ENCODE measurements at places on chromosomes 11 and 22.
A peak's percentile ranks its signal among the peaks of the same experiment; 100 is the strongest.

DNA sequence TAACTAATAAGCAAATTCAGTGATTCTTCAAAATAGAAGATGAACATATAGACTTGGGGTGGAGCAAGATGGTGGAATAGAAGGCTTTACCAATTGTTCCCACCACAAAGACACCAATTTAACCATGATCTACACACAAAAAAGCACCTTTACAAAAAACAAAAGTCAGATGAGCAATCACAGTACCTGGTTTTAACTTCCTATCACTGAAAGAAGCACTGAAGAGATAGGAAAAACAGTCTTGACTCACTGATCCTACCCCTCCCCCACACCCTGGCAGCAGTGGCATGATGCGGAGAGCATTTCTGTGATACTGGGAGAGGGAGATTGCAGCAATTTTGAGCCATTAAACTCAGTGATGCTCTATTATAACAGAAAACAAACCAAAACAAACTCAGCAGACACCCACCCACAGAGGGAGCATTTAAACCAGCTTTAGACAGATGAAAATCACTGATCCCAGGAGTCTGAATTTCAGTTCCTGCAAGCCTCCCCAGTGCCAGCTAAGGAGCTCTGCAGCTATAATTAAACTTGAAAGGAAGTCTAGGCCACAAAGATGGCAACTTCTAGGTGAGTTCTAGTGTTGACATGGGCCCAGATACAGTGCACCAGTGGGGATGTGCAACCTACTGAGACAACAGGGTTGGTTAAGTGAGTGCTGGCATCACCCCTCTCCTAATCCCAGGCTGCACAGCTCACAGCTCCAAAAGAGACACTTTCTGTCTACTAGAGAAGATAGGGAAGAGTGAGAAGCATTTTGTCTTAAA is 161.8 kb upstream of the GRIA4 start:
- DNase-seq = no peak

GRCh38 chr11:119734788-119735187 is 5.8 kb upstream of the NECTIN1 start:
- DNase-seq = no peak

GRCh38 chr11:11728386-11728785 is 106.6 kb upstream of the GALNT18 start:
- no peak for DNase-seq

DNA sequence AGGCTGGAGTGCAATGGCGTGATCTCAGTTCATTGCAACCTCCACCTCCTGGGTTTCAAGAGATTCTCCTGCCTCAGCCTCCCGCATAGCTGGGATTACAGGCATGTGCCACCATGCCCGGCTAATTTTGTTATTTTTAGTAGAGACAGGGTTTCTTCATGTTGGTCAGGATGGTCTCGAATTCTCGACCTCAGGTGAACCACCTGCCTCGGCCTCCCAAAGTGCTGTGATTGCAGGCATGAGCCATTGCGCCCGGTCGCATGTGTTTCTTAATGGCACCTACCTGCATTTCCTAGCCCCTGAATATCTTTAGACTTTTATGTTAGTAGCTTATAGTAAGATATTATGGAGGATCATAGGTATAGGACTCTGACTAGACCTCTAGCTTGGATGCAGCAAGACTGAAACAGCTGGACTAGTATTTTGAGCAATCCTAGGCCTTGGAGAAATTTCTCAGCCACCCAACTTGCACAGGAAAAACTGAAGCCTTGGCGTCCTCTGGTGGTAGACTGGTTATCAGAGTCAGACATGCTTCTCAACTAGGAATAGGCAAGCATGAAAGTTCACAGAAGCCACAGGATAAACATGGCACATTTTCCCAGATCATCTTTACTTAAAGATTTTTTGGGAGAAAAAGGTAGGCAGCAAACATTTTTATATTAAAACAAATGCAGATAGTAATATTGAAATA is 22.7 kb upstream of the C1QTNF4 start:
- DNase-seq = peak; percentile 67

DNA sequence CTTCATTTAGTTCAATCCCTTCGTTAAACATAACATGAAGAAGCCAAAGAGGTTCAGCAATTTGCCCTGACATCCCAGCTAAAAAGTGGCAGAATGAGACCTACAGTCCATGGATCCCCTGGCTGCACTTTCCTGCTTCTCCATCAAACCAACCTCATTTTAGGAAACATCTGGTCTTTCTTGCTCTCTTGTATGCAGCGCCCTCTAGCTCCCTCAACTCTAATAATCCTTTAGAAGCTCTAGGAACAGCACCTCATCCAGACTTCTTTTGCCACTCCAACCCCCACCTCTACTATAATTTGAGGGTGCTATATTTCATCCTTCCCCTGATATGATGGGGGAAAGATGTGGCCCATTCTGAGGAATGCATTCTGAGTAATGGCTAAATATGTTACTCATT is 7.4 kb downstream of the CNTF start:
- DNase-seq = peak; percentile 18

- no peak for DNase-seq
Measured at GRCh38 chr11:86138958-86139357, 70.1 kb upstream of the PICALM start.

GRCh38 chr22:32684822-32685187 is 116.7 kb upstream of the TIMP3 start:
- no peak for DNase-seq

DNA sequence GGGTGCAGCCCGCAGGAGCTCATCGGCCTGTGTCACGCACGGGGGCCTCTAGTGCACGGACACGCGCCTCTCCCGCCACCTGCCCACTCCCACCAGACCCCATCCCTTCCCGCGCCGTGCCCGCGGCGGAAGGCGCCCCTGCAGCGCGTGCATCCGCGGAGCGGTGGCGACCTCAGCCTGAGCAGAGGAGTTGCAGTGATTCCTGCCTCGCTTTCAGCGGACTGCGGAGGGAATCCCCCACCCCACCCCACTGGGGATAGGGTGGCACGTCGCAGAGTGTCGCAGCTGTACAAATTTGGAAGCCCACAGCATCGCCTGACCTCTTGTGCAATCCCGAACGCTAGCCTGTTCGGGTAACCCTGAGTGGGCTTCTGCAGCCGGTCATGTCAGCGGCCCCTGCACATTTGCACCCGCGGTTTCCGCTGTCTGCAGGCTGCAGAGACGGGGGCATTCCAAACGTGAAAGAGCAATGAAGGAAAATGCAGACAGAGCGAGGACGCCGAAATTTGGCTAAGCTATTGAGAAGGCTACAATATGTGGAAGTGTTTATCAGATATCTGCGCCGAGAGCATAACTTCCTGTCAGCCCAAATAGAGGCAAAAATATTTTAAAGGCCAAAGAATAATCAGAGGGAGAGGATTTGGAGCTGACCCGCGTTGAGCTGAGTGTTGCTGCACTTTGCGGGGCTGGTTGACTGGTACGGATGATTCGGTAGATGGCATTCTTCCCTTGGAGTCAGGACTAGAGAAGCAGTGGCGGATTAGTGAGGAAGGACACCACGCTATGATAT is 617 bp upstream of the ARHGAP20 start:
- DNase-seq = peak; percentile 38

DNA sequence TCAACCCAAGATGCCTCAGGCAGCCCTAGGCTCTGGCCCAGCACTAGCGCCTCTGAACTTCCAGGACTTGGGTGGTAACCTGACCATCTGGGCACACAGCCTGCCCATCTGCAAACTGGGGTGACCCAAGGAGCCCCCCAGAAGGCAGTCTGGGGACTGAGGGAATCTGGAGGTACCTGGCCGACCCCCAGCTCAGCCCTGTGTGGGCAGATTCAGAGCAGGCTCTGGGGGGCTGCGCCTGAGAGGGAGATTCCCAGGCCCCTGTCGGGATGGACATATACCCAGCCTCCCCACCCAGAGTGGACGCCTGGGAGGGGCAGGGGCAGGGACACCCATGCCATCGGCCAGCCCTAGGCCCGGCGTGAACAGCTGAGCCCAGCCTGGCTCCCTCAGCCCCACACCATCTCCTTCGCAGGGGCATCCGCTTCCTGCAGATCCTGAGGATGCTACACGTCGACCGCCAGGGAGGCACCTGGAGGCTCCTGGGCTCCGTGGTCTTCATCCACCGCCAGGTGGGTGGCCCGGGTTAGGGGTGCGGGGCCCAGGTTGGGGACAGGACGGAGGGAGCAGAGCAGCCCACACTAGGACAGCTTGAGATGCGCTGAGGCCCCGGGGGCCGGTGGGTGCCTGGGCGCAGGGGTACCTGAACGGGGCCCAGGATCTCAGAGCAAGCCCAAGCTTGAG is 126.9 kb downstream of the KCNQ1 start:
- no peak for DNase-seq

GRCh38 chr11:112614605-112615004 is 346.6 kb upstream of the NCAM1 start:
- DNase-seq = no peak

- DNase-seq = no peak
Measured at GRCh38 chr11:78227921-78228320, 39.2 kb downstream of the USP35 start.

DNA sequence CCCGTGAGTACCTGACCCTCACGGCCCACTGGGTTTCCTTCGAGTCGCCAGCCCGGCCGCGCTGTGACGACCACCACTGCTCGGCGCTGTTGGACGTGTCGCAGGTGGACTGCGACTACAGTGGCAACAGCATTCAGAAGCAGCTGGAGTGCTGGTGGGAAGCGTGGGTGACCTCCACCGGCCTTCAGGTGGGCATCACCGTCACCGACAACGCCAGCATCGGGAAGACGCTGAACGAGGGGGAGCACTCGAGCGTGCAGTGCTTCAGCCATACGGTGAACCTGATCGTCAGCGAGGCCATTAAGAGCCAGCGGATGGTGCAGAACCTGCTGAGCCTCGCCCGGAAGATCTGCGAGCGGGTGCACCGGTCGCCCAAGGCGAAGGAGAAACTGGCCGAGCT is 32.2 kb downstream of the ZBED4 start:
- no peak for DNase-seq

- no peak for DNase-seq
Measured at GRCh38 chr11:2077061-2077802, 62.0 kb downstream of the IGF2 start.

DNA sequence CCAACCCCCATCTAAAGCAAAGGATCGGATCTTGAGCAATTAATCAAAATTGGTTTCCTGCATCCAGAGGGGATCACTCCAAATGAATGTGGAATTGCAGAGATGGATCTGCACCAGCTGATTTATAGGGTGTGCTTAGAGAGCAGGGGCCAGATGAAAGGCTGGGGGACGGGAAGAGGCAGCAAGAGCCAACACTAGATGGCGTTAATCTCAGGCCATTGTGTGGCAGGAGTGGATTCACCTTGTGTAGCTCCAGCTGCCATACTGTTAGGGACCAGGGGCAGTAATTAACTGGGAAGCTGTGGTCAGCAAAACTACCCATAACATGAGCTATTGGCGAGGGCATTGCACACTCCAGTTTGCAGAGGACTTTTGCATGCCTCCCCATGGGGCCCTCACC is 35.6 kb downstream of the SERPINH1 start:
- peak; percentile 47 for DNase-seq

DNA sequence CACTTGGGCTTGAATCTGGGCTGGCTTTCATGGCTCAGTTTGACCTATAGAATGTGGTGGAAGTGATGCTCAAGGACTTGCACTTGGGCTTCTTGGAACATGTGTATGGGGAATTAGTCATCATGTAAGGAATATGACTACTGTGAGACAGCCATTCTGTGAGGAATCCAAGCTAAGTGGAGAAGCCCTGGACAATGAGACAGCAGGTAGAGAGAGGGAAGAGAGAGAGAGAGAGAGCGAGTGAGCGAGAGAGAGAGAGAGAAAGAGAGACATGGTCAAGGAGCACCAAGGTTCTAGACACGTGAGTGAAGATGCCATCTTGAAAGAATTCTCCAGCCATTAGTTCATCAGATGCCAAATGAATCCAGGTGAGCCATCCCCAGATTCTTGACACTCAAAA is 261.6 kb upstream of the SORL1-AS1 start:
- DNase-seq = no peak

DNA sequence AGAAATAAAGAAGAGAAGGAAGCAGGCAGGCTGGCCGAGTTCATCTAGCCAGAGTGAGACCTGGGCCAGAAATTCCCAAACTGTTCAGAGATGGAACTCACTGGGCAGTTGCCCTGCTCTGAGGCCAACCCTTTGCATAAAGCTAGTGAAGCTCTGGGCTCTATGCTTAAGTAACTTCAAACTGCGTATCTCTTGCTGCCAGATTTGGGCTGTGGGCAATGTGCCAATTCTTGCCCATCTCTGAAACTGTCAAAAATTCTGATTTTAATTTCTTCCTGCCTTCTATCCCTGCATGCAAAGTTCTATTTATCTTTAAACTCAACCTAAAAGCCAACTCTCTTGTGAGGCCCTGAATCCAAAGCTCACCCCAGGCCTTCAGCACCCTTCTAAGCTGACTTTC is 36.2 kb upstream of the HEPHL1 start:
- DNase-seq = no peak

- DNase-seq = no peak
Measured at GRCh38 chr11:68414496-68415221, 45.9 kb upstream of the PPP6R3 start.

- DNase-seq = no peak
Measured at GRCh38 chr11:60717956-60718355, 6.6 kb upstream of the MS4A18 start.

DNA sequence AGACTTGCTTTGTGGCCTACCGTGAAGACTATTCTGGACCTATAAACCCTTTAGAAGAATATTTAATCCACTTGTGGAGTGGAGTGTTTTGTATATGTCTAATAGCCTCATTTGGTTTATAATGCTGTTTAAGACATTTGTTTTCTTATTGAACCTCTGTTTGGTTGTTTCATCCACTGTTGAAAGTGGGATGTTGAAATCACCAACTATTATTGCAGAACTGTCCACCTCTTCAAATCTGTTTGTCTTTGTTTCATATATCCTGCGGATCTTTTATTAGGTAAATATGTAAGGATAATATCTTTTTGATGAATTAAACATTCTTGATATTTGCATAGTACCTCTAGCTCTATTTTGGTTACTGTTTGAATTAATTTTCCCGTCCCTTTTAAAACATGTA is 49.1 kb downstream of the XKR3 start:
- DNase-seq = no peak

DNA sequence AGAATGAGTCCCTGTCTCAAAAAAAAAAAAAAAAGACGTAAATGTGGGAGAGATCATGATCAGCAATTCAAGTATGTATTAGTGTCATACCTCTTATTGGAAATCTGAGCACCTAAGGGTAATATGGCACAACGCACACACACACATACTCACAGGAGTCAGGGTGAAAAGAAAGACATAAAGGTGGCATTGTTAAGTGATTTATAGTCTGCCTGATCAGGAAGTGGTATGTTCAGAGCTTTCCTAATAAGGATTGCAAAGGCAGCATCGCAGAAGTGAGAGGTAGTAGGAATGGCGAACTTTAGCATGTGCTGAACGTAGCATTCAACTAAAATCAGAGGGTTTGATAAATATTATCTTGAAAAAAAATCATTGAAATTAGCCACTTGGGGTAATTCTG is 854.3 kb downstream of the METTL15 start:
- DNase-seq = no peak

DNA sequence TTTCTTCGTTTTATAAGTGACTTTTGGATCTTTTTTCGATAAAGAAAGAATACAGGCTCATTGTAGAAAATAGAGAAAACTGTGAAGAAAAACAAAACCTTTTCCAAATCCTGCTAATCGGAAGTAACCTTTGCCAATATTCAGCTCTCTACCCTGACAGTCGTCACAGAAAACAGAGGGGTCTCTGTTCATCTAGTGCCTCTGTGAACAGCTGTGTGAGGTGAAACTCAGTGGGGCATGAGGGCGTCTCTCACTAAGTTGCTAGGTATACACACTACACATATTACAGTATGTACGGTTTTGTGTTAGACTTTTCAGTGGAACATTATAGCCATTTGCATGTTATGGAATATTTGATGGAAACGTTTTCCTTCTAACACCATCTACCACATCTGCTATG is 39.4 kb downstream of the DHCR7 start:
- no peak for DNase-seq
